ENCODE measurements at places on chromosomes 2 and 18. TPM values are rescaled to one million over a fixed set of nuclear protein-coding genes. Genes with fewer than 3 reads are reported as not detected.

Gene ELOA2
- total RNA-seq, result not detected

Gene BMP10
- not detected for total RNA-seq

Gene SLC5A7
- total RNA-seq, result not detected

Gene RGPD3
- 0.20 TPM for total RNA-seq

Gene CCDC150
- 5.6 TPM for total RNA-seq

Gene GPR75
- total RNA-seq, result 2.0 TPM

Gene CDH2
- total RNA-seq, result 38.1 TPM

Gene TUBB8B
- total RNA-seq, result not detected

Gene PIEZO2
- total RNA-seq, result 1.3 TPM

Measured in A549 treated with ZK216348 at 1 μM for 4 hours (cell line).